ENCODE measurements at places on chromosomes 7 and 10. TPM values are rescaled to one million over a fixed set of nuclear protein-coding genes. Genes with fewer than 3 reads are reported as not detected.

DNA sequence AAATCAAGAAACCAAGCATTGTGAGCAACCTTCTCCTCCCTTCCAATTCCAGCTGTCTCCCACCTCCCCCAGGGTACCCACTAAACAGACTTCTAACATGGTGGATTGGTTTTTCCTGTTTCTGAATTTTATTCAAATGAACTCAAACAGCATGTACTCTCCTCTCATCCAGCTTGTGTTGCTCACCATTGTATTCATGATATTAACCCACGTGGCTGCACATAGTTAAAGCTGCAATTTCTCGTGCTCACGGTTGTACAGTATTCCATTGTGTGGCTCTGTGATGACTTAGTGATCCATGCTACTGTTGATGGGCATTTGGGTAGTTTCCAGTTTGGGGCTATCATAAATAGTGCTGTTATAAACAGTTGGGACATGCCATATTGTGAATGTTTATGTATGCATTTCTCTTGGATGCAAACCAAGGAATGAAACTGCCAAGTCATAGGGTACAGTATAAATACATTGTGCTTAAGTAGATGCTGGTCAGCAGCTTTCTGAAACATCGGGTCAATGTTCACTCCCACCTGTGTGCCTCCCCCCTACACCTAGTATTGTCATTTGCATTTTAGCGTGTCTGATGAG, 124.3 kb downstream of the CACNB2 start:
- H3K36me3 ChIP-seq: no peaks in the 10 kb centered on the region
- no peak overlapping the region for H3K27ac ChIP-seq
- no peaks in the 10 kb centered on the region for H3K4me1 ChIP-seq
- no peak for DNase-seq

DNA sequence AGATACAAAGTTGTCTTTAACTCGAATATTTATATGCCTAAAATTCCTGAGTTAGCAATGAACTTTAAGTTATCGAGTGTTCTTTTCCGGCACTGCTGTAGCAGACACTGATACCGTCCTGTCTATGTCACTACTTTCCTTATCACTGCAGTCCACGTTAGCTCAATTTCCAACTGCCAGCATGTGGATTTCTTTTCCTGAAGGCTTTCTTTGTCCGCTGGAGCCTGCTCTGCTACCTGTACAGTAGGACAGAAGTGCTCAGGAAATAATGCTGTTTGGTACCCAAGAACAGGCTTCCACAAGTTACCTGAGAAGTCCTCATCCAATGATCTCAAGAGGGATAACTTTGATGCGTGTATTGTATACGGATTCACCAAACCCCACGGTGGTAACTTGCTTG, 329.4 kb downstream of the NXPH1 start:
- H3K4me1 ChIP-seq: no peaks in the 10 kb centered on the region
- no peak overlapping the region for H3K27ac ChIP-seq
- H3K27me3 ChIP-seq: no peaks in the 10 kb centered on the region
- no peaks in the 10 kb centered on the region for H3K36me3 ChIP-seq
- no peak for DNase-seq

DNA sequence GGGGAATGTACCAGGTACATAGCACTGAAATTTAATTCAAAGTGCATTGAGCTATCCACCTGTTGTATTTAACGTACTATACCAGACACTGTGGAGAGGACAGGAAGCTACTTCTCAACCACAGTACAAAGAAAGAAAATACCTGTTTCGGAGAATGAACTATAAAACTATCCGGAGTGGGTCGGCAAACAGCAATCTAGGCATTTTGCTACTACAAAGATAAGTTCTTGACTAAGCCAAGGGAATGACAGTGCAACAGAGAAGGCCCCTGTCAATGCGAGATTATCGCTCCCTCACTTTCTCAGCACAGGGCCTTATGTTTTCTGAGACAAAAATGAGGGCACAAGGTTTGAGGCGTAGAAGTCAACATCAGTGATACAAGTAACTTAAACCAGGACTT, 27.4 kb downstream of the SFMBT2 start:
- DNase-seq: no peak
- H3K36me3 ChIP-seq: no peaks in the 10 kb centered on the region
- H3K27ac ChIP-seq: no peak overlapping the region

GRCh38 chr7:70698219-70698832, 433.6 kb upstream of the GALNT17 start:
- no peaks in the 10 kb centered on the region for H3K36me3 ChIP-seq
- DNase-seq: peak; percentile 37
- H3K27me3 ChIP-seq: no peaks in the 10 kb centered on the region
- no peak overlapping the region for H3K27ac ChIP-seq
- no peak overlapping the region for H3K4me3 ChIP-seq

DNA sequence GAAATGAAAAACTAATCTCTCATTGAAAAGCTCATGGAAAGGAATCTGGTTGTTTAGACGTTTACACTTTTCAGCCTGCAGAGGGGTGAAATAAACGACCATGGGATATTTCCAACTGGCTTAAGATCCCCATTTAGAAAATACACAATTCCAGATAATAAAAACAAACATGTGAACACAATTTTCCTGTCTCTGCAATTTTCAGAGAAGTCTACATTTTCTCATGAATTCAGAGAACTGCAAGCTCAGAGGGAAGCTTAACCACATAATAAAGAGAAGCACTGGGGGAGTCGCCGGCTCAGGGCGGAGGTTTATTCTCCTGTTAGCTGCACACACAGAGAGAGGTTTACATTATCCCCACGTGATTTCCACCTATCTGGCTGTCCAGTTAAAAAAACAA, 215.2 kb downstream of the FANK1 start:
- no peak overlapping the region for H3K4me3 ChIP-seq
- H3K27me3 ChIP-seq: no peaks in the 10 kb centered on the region
- no peak overlapping the region for H3K27ac ChIP-seq
- no peaks in the 10 kb centered on the region for H3K36me3 ChIP-seq
- DNase-seq: no peak

DNA sequence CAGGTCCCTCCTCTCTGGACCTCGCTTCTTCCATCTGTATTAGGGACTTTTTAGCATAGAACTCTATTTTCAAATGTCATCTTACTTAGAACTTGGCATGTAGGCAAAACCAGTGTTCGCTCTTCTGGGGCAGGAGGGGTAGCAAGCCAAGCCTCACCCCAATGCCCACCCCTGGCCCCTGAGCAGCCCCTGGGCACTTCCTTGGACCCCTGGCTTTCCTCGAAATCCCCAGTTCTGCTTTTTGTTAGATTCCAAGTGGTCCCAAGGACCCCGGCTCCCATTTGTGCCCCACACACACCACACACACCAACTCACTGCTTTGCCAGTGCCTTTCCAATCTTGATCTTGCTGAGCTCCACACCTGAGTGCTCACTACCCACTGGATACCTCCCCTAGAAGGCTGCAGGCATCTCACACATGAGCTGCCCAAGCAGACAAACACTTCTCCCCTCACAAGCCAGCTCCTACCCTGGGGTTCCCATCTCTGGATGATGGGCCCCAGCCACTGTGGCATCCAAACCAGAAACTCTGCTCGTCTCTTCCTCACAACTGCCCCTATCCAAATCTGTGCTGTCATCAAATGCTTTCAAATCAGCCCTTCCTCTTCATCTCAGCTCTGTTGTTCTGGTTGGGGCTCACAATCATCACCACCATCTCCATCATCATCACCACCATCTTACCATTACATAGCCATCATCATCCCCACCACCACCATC, 167.9 kb upstream of the ZMIZ1 start:
- H3K36me3 ChIP-seq: no peaks in the 10 kb centered on the region
- DNase-seq: no peak
- no peaks in the 10 kb centered on the region for H3K27me3 ChIP-seq
- H3K27ac ChIP-seq: no peak overlapping the region
- H3K4me3 ChIP-seq: no peak overlapping the region

- H3K4me3 ChIP-seq: no peak overlapping the region
- no peaks in the 10 kb centered on the region for H3K27me3 ChIP-seq
- no peaks in the 10 kb centered on the region for H3K36me3 ChIP-seq
- no peak overlapping the region for H3K27ac ChIP-seq
- no peaks in the 10 kb centered on the region for H3K4me1 ChIP-seq
These were observed 43.7 kb downstream of the CH25H start for GRCh38 chr10:89163265-89163995.

- no peaks in the 10 kb centered on the region for H3K36me3 ChIP-seq
- DNase-seq: no peak
- H3K27ac ChIP-seq: no peak overlapping the region
- no peaks in the 10 kb centered on the region for H3K27me3 ChIP-seq
These were observed 428.6 kb upstream of the ADARB2 start for GRCh38 chr10:2165771-2166460.

DNA sequence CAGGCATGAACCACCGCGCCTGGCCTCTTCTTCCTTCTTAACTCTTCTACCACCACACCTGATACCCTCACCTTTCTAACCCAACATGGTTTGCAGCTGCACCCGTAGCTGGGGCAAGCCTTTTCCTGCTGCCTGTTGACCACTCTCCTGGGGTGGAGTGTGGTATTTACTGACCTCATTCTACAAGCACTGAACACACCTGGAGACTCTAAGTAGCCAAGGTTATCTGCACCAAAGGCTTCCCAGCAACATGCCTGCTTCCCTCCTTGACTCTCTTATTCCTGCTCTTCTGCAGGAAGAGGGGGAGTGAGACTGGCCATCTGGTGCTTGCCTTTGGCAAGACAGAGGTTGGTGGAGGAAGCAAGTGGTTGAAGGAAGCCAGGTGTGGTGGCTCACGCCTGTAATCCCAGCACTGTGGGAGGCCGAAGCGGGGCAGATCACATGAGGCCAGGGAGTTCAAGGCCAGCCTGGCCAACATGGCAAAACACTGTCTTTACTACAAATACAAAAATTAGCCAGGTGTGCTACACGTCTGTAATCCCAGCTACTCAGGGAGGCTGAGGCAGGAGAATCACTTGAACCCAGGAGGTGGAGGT, 10.1 kb downstream of the ACTR1A start:
- H3K27me3 ChIP-seq: no peaks in the 10 kb centered on the region
- peak overlapping the region; percentile 90 for H3K27ac ChIP-seq
- no peak for DNase-seq
- H3K36me3 ChIP-seq: no peaks in the 10 kb centered on the region
- no peak overlapping the region for H3K4me3 ChIP-seq

DNA sequence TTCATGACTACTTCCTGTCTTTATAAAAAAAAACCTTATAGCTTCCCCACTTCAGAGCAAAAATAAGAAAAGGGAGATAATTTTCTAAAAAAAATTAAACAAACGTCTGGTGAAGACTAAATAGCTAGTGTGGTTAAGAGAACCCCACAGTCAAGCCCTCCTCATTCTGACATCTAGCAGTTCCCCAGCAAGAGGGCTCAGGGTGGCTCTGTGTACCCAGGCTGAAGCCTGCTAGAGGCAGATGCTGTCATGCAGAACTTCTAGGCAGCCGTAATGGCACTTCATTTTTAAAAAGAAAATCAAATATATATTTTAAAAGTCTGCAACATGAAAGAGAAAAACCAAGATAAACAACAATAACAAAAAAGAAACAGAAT, 223.1 kb upstream of the KLF14 start:
- no peaks in the 10 kb centered on the region for H3K27me3 ChIP-seq
- peak overlapping the region; percentile 27 for H3K27ac ChIP-seq
- no peak overlapping the region for H3K4me3 ChIP-seq
- peaks cover 75% of the 10 kb centered on the region for H3K4me1 ChIP-seq
- DNase-seq: no peak

GRCh38 chr7:100966542-100967291, 2.6 kb upstream of the MUC12 start:
- peaks cover 8% of the 10 kb centered on the region for H3K4me1 ChIP-seq
- H3K27ac ChIP-seq: no peak overlapping the region
- peaks cover 43% of the 10 kb centered on the region for H3K27me3 ChIP-seq
- H3K36me3 ChIP-seq: no peaks in the 10 kb centered on the region

DNA sequence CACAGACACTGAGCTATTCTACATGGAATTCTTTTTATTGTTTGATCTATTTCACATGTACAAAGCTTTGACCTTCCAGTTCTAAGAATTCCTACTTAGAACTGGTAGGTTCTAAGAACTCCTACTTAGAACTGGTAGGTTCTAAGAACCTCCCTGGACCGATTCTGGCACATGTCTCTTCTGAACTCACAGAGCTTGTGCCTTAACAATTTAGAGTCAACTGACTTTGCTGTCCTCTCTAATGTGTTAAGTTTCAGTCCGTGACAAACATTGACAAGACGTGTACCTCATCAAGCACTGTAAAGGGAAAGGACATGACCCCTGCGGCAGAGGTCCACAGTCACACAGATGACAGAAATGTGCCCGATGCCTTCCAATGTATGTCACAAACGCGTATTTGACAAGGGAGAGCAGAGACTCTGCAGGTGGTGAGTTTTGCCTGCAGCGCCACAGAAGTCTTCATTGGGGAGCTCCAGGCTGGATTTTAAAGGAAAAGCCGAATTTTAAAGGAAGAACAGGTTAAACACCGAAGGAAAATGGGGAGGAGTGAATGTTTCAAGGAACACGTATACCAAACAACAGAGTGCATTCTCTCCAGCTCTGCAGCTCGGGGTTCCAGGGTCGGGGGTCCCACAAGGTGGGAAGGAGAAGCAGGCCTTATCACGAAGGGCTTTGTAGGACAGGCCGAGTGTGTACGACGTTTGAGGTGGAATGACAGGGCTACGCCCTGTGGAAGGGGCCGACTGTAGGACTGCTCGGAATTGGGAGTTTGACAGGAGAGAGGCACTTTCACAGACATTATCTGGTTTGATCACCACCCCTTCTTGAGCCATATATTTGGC, 161.1 kb upstream of the KLF14 start:
- H3K4me1 ChIP-seq: peaks cover 91% of the 10 kb centered on the region
- peak overlapping the region; percentile 97 for H3K27ac ChIP-seq
- no peaks in the 10 kb centered on the region for H3K27me3 ChIP-seq
- no peak overlapping the region for H3K4me3 ChIP-seq
- peak; percentile 55 for DNase-seq
- H3K36me3 ChIP-seq: no peaks in the 10 kb centered on the region

DNA sequence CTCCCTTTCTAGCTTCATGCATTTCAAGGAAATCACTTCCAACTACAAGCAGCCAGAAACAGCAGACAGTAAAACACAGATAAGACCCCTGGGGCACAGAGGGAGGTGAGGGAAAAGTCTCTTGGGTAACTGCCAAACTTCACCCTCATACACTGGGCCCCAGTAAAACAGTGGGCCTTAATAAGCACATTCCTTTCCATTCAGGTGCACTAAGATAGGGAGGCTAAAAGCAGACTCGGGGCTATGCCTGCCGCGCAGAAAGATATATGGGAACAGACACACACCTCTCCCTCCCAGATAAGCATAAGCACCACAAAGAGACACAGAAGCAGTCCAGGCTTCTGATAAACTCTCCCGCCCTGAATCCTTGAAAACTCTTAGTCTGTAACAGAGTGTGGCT, 117.0 kb downstream of the TYW1B start:
- peaks cover 3% of the 10 kb centered on the region for H3K36me3 ChIP-seq
- no peak overlapping the region for H3K27ac ChIP-seq
- DNase-seq: no peak
- H3K27me3 ChIP-seq: no peaks in the 10 kb centered on the region
- no peaks in the 10 kb centered on the region for H3K4me1 ChIP-seq
- H3K4me3 ChIP-seq: no peak overlapping the region

- no peak for DNase-seq
- H3K27me3 ChIP-seq: no peaks in the 10 kb centered on the region
- H3K4me3 ChIP-seq: no peak overlapping the region
These were observed 350.4 kb downstream of the RPS24 start for GRCh38 chr10:78384049-78384431.

FAM131B gene
- total RNA-seq: 0.33 TPM

PIK3AP1 gene
- 3.1 TPM for total RNA-seq

STRIP2 gene
- 14.3 TPM for total RNA-seq

TMEM196 gene
- not detected for total RNA-seq

BMPER gene
- 1.8 TPM for total RNA-seq

TBXAS1 gene
- total RNA-seq: 3.9 TPM

LRRC17 gene
- 1.6 TPM for total RNA-seq

SHH gene
- not detected for total RNA-seq

TMEM140 gene
- total RNA-seq: 179 TPM

Data from gastrocnemius medialis (tissue), 4 donors.